ENCODE measurements at places on chromosomes 3 and 15.

- no peak for DNase-seq
Observed at GRCh38 chr3:87367736-87368135, 91.4 kb upstream of the POU1F1 start.

- DNase-seq, result no peak
Observed at GRCh38 chr3:18747383-18747782, 322.2 kb upstream of the SATB1 start.

DNA sequence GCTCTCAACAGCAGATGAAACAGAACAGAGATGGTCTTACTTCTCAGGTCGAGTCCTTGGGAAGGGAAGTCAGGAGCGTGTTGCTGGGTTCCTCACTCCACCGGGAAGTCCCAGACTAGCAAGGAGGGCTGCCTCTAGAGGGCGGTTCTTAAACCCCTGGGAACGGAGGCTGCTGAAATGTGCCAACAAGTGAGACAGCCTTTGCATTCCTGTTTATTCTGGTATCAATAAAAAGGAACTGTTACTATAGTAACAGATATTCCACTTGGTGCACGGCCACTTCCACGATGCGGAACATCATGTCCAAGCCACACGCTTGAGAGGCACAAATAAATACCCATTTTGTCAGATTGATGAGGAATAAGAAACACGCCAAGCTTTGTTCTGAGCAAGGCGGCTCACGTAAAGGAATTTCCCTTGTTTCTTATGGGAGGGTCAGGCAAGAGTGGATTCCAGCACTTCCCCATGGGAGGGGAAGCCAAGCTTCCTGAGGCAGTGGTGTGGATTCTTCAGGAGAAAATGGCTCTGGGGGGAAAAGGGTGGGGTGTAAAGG, at the start of gene FAM107A:
Gene FAM107A (minus strand): TSS at position 123 of the 553 bp plus-strand sequence. CDS start 7,531 bp downstream, outside the sequence.
- DNase-seq, result no peak

DNA sequence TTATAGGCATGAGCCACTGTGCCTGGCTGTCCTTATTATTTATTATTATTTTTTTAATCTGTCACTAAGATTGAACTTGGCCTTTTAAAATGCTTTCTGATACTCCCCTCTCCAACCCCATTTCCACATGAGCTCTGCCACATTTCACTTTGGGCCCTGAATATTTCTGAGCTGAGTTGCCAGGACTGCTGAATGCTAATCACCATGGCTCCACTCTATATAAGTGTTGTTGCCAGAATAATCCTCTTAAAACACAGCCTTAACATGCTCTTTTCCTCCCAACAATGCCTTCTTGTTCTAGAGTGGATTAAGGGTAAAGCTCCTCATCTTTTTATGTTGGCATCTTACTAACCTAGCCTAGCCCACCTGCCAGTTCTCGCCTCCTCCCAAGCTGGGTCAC, 124.4 kb downstream of the PDZRN3 start:
- no peak for DNase-seq

GRCh38 chr3:77456906-77457305, 417.0 kb downstream of the ROBO2 start:
- DNase-seq, result no peak
